Occipital lobe (tissue), 3 donors: ENCODE measurements at places on chromosomes 11 and 22.
A peak's percentile ranks its signal among the peaks of the same experiment; 100 is the strongest.

- DNase-seq = no peak
Observed at GRCh38 chr11:4185561-4185960, 91.0 kb downstream of the RRM1 start.

- DNase-seq = no peak
Observed at GRCh38 chr22:39176714-39177455, 24.4 kb upstream of the CBX7 start.

GRCh38 chr11:107606141-107606540, 15.2 kb downstream of the ELMOD1 start:
- DNase-seq = no peak

DNA sequence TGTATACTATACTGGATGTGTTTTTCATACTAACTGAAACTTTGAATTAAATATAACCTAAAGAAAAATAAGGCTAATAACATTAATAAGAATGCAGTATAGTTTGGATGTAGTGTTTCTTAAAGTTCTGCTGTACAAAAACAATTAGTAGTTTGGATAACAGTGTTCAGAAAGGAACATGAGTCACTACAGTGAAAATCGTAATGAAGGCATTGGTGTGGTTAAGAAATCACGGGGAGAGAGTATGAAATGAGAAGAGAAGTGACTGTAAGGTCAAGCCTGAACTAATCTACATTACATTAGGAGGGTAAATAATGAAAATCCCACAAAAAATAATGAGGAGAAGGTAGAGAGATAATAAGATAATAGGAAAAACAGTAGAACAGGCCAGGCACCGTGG, 726.6 kb upstream of the ARHGAP42 start:
- DNase-seq = no peak

GRCh38 chr22:38397189-38398085, 57.6 kb downstream of the KCNJ4 start:
- DNase-seq = no peak

GRCh38 chr11:44221992-44222391, 87.9 kb downstream of the ALX4 start:
- DNase-seq = no peak

GRCh38 chr11:128926437-128927107, 16.1 kb downstream of the TP53AIP1 start:
- no peak for DNase-seq

DNA sequence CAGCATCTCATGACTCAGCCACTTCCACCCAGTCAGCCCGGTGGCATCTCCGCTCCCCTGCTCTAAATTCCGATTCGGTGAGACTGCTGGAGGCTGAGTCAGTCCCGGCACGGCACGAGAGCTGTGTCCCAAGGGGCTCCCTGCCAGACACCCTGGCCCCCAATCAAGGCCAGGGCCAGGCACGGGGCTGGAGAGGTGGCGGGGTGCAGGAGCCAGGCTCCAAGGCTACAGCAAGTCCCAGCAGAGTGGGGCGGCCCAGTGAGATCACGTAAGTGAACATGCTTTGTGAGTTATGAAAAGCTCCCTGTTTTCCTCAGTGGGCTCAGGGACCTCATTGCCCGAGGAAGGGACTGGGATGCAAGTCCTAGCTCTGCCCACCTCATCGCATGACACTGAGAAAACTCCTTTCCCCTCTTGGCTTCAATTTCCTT, 3.0 kb downstream of the C11orf68 start:
- peak; percentile 70 for DNase-seq

- peak; percentile 25 for DNase-seq
Observed at GRCh38 chr11:133339495-133340140, 192.7 kb downstream of the OPCML start.

GRCh38 chr11:29634244-29634643, 382.6 kb downstream of the KCNA4 start:
- DNase-seq = no peak
